CD8-positive, alpha-beta memory T cell (primary cell): ENCODE measurements at places on chromosomes 5 and 9. TPM values are rescaled to one million over a fixed set of nuclear protein-coding genes. Genes with fewer than 3 reads are reported as not detected.

KCNIP1 gene
- total RNA-seq = not detected

HTR1A gene
- total RNA-seq = not detected

HAVCR1 gene
- 0.61 TPM for total RNA-seq

TLR4 gene
- 0.48 TPM for total RNA-seq

ZBTB26 gene
- 5.4 TPM for total RNA-seq

LRRC19 gene
- total RNA-seq = not detected

SLC25A2 gene
- 0.31 TPM for total RNA-seq

KIF4B gene
- 0.09 TPM for total RNA-seq

CDKN2A gene
- total RNA-seq = 4.1 TPM

UBLCP1 gene
- total RNA-seq = 41.8 TPM

DIMT1 gene
- 54.4 TPM for total RNA-seq

SPATA6L gene
- total RNA-seq = 0.51 TPM

PDLIM7 gene
- 30.4 TPM for total RNA-seq

IL13 gene
- total RNA-seq = 65.3 TPM

SLC1A3 gene
- total RNA-seq = 0.35 TPM

PDCD1LG2 gene
- 0.37 TPM for total RNA-seq

PRRX2 gene
- total RNA-seq = 0.35 TPM

TMEM174 gene
- not detected for total RNA-seq

DNA sequence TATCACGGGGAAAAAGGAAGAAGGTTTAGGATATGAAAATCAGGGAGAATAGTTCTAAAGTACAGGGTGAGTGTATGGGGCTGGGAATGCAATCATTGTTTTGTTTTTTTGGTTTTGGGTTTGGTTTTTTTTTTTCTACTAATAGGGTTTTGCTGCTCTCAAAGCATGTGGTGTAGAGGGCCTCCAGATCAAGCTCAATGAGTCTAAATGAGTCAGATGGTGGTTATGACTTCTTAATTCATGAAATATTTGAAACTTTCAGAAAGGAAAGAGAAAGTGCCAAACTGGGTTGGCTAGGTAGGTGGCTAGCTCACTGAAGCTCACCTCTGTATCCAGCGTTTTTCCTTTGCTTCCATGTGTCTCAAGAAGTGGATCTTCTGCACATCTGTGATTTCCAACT, 10.7 kb downstream of the OR1L8 start:
- DNase-seq = no peak

GRCh38 chr5:151454889-151455288, 7.5 kb downstream of the SLC36A1 start:
- DNase-seq = no peak

GRCh38 chr5:157918811-157919742, 60.1 kb upstream of the CLINT1 start:
- DNase-seq = no peak

DNA sequence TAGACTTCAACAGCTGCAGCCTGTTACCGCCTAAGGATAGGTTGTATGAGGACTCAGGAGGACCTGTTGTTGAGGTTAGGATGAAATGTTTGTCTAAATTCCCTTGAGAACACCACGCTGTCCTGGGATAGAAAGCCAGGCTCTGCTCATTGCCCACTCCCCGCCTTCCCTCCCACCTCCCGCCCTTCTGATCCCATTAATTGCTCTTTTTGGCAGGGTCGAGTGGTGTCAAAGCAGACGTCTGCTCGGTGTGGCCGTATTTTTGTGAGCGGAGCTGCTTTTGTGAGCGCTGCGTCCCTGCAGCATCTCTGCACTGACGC, 62.3 kb downstream of the SPATA31C2 start:
- no peak for DNase-seq

- DNase-seq = no peak
Measured at GRCh38 chr9:122364783-122365150, 6.1 kb upstream of the PTGS1 start.

DNA sequence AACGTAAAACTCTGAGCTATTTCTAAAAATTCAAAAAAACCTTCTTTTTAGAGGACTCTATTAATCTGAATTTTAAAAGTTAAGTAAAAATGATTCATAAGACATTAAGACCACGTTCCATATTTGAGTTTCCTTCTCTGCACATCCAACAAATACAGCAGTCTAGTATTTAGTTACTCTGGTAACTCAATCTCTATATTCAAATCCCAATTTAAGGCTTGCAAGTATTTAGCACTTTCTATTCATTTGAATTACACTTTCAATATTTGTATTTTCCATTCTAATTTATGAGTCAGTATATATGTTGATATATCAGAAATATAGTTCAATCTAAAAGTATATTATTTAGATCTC, 17.7 kb downstream of the RFX3 start:
- no peak for DNase-seq

DNA sequence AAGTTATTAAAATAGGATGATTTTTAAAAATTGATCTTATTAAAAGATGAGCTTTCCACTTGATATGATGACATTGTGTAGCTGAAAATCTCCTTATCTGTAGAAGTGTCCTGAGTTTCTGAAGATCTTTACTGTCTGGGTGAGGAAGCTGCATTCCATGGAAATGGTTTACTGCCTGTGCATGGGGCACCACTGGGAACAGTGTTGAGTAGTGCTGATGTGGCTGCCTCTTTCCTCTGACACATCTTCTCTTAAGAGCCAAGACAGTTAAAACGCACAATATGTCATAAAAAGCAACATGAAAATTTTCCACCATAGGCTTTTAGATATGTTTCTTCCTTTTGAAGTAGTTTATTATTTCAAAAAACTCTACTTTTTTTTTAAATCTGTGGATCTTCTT, 24.6 kb downstream of the SECISBP2 start:
- DNase-seq = no peak

DNA sequence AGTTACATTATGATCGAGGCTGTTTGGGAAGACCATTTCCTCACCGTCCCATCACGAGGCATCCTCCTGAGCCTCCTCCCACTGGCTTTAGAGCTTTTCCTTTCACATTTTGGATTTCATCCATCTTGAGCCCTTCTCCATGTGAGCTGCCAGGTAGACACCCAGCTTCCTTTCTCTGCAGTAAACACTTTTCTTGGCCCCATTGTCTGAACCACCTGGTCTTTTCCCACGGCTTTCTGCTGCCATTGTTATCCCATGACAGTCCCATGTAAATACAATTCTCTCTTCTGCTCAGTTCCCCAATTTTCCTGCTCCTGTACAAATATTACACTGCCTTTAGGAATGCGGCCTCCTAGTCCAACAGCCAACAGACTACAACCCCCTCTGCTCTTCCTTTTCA, 24.1 kb downstream of the UBE2QL1 start:
- DNase-seq = no peak

DNA sequence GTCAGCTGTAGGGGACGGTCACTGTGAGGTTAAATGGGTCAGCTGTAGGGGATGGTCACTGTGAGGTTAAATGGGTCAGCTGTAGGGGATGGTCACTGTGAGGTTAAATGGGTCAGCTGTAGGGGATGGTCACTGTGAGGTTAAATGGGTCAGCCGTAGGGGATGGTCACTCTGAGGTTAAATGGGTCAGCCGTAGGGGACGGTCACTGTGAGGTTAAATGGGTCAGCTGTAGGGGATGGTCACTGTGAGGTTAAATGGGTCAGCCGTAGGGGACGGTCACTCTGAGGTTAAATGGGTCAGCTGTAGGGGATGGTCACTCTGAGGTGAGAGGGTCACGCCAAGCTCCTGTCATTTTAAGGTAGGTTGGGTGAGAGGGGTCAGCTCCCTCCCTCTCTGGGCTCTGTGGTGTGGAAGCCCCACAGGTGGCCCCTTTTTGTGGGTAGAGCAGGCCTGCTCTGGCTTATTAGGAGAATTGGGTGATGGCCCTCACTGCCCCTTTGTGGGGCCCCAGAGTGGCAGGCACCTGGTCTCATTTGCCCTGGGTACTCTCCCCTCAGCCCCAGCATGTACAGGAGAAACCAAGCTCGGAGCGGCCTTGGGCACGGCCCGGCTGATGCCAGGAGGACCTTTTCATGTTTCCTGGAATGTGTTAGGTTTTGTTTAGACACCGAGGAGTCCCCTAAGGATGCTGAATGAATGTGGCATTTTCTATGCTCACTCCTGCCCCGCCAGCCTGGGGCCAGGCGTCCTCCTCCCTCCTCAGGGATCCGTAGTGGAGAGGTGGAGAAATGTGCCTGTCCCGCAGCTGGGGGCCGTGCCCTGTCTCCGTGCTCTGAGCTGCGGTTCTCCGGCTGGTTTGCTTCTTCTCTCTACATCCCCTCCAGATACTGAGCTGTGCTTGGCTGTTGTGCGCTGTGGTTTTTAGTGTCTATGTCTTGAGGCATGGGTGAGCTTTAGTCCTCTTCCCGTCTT, 31.4 kb downstream of the AHRR start:
- DNase-seq = no peak

- DNase-seq = no peak
Measured at GRCh38 chr9:27272103-27272502, 24.8 kb downstream of the EQTN start.

GRCh38 chr9:121153642-121154041, 48.0 kb downstream of the RAB14 start:
- DNase-seq = no peak

GRCh38 chr5:231661-232060, 13.5 kb downstream of the SDHA start:
- no peak for DNase-seq

DNA sequence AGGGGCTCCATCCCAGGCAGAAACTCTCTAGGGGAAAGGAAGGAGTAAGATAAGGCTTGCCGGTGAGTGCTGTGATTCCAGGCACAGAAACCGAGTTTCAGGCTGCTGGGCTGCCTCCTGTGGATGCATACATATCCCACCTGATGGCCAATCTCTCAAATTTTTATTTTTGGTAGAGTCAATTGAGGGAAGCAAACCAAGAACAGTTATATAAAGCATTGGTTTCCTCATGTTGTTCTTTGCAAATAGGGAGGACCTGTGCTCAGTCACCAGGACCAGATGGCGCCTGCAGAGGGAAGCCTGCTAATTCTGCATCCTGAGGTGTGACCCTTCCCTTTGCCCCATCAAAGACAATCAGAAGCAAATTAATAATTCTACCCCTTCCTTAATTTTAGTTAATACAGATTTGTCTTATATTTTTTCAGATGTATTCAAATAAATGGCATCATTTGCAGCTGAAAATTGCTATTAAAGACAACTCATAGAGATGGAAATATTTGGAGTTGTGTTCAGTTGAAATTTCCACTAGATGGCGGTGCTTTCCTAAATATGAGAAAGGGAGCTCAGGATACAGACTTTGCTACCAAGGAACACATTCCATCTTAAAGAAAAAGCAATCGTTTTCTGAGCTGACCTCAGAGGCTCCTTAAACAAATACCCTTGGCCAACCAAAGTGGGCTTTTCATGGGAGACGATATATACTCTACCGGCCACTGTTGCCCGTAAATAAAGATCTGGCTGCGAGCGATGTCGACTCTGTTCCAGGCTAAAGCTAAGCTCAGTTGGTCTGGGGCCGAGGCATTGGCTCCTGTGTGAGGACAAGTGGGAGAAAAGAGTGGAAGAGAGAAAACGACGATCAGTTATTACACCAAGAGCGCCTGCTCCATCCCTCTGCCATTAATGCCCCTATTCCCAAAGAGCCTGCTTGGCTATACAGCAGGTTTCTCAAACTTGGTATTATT, 225.7 kb upstream of the KLF9 start:
- no peak for DNase-seq

DNA sequence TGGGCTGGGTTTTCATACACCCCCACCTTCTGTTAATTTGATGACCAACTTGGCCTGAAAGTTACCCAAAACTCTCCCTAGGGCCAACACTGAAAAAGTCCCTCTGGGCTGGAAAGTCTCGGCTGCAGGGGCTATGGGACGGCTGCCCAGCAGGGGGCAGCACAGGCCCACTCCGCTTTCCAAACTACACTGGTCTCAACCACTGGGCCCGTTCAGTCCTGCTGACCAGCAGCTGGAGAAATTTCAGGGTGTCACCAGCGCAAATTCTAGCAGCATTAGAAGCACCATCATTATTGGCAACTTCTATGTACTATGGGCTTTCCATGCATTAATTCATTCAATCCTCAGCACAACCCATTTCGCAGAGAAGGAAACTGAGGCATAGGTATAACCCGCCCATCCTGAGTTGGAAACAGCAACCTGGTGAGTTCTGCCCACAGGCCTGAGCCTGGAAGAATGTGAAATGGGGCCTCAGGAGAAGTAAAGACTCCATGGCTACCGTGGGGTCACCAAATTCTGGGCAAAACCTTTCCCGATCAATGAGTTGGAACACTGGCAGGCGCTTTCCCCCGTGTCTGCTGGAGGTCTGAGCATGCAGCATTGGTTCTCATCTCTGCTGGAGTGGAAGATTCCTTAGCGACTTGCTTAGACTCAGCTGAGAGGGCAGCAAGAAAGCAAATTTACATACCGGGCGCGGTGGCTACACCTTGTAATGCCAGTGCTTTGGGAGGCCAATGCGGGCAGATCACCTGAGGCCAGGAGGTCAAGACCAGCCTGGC, 9.7 kb downstream of the ORM2 start:
- DNase-seq = peak; percentile 42

DNA sequence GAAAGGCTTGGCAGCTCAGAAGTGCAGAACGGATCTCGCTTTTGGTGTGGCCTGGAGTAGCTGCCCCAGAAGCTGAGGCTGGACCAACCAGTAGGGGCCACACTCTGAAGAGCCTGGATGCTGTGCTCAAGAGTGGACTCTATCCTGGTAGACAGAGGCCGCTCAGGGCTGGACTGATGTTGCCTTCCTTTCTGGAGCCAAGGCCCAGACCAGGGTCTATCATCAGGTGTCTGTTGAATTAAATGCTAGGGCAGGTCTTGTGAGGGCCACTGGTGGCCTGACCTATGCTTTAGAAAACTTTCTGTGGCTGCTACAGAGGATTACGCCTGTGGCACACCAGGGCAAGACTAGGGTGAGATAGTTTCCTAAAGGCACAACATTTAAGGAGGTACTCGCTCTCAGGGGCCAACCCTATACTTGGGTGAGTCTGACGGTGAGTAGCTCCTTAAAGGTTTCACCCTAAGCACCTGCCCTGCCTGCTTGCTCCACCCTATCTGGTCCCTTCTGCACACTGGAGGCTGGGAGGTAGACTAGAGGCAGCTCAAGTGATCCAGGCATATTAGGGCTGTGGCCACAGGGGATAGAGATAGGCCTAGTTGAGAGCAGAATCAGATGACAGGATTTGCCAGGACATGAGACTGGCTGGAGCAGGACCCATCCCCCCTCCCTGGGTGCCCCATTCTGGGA, 9.8 kb upstream of the IRF1 start:
- no peak for DNase-seq

GRCh38 chr9:2209400-2209799, 194.3 kb downstream of the SMARCA2 start:
- DNase-seq = no peak

- DNase-seq = no peak
Measured at GRCh38 chr9:127365461-127365860, 31.5 kb upstream of the SLC2A8 start.
